ENCODE measurements at places on chromosomes 1 and 21. TPM values are rescaled to one million over a fixed set of nuclear protein-coding genes. Genes with fewer than 3 reads are reported as not detected.
A peak's percentile ranks its signal among the peaks of the same experiment; 100 is the strongest.

The HIVEP3 gene
- total RNA-seq = 7.1 TPM

The OR10J1 gene
- not detected for total RNA-seq

The SPATA1 gene
- total RNA-seq = 3.1 TPM

The S100A1 gene
- 0.30 TPM for total RNA-seq

The SNAP47 gene
- 37.9 TPM for total RNA-seq

- H3K4me3 ChIP-seq = no peak overlapping the region
- H3K27ac ChIP-seq = no peak overlapping the region
- no peaks in the 10 kb centered on the region for H3K4me1 ChIP-seq
- DNase-seq = no peak
Observed at GRCh38 chr1:158930504-158930903, 848 bp upstream of the PYHIN1 start.

GRCh38 chr1:18344755-18345154 is 136.0 kb upstream of the KLHDC7A start:
- no peak overlapping the region for H3K27ac ChIP-seq
- no peak overlapping the region for H3K4me3 ChIP-seq
- H3K36me3 ChIP-seq = no peaks in the 10 kb centered on the region

DNA sequence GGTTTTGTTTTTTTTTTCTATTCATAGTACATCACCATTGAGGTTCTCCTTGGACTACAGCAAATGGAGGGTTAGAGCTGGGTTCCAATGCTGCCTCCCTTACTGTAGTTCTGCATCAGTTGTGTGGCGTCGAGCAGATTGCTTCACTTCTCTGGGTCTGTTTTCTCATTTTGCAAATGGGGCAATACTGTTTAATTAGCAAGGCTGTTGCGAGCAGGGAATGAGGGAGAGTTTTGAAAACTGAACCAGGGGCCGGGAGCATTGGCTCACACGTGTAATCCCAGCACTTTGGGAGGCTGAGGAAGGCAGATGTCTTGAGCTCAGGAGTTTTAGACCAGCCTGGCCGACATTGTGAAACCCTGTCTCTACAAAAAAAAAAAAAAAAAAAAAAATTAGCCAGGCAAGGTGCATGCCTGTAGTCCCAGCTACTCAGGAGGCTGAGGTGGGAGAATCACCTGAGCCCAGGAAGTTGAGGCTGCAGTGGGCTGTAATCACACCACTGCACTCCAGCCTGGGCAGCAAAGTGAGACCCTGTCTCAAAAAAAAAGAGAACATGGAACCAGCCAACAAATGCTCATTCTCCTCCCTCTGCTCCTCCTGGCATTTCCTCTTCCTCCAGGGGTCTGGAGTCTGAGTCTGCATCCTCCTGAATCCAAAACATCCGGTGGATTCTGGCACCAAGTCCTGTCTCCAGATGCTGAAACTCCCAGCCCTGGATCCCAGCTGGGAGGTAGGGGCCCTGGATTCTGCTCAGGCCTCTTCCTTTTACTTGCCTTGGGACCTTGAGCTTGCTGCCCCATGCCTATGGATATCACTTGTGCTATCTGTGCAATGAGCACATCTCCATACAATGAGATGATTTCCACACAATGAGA is 3.7 kb upstream of the PLOD1 start:
- H3K27me3 ChIP-seq = no peaks in the 10 kb centered on the region
- no peaks in the 10 kb centered on the region for H3K36me3 ChIP-seq
- DNase-seq = no peak
- H3K4me1 ChIP-seq = peaks cover 36% of the 10 kb centered on the region
- no peak overlapping the region for H3K4me3 ChIP-seq
- H3K27ac ChIP-seq = peak overlapping the region; percentile 28

DNA sequence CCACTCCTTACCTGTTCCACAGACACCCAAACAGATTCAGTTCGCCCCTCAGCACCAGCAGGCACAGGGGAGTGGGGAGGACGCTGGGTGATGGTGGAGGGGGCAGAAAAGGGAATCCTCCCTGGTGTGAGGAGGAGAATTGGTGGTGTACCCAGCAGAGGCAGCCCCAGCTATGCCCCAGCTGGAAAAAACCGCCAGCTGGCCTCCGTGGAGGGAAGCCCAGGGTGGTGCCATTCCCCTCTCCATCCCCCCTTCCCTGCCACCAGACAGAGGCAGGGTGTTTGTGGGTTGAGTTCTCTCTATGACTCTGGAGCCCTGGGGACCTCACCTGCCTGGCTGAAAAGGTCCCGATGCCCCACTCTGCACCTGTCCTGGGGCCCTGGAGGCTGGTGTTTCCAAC is 27.9 kb downstream of the OPTC start:
- H3K4me3 ChIP-seq = no peak overlapping the region
- no peaks in the 10 kb centered on the region for H3K36me3 ChIP-seq
- H3K27me3 ChIP-seq = no peaks in the 10 kb centered on the region
- no peak overlapping the region for H3K27ac ChIP-seq
- H3K4me1 ChIP-seq = peaks cover 13% of the 10 kb centered on the region

DNA sequence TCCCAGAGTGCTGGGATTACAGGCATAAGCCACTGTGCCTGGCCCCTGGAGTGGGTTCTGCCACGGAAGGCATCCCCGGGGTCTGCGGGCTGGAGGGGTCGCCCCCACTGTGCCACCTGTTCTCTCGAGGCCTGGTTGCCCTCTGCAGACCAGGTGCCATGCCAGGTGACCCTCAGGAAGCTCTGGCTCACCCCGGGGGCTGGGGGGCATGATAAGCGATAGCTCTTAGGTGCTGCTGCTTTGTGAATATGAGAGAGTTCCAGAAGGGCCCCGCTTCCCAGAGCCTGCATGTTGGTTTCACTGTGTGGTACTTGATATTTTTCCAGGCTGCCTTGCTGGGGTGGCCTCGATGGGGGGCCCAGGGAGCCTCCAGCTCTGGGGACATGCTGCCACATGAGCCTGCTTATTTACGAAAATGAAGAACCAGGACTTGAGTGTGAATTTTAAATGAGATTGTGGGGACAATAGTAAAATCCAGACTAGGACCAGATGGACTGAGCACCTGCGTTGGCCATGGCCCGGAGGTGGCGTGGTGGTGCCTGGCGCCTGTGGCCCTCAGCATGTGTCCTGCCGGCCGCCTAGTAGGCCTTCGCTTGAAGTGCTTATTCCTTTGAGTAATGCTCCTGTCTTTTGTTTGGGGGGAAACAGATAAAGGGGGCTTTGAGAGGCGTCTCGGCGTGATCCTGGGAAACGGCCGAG is 7.3 kb downstream of the SKI start:
- DNase-seq = no peak
- H3K4me3 ChIP-seq = no peak overlapping the region
- H3K27me3 ChIP-seq = no peaks in the 10 kb centered on the region
- peaks cover 8% of the 10 kb centered on the region for H3K36me3 ChIP-seq

DNA sequence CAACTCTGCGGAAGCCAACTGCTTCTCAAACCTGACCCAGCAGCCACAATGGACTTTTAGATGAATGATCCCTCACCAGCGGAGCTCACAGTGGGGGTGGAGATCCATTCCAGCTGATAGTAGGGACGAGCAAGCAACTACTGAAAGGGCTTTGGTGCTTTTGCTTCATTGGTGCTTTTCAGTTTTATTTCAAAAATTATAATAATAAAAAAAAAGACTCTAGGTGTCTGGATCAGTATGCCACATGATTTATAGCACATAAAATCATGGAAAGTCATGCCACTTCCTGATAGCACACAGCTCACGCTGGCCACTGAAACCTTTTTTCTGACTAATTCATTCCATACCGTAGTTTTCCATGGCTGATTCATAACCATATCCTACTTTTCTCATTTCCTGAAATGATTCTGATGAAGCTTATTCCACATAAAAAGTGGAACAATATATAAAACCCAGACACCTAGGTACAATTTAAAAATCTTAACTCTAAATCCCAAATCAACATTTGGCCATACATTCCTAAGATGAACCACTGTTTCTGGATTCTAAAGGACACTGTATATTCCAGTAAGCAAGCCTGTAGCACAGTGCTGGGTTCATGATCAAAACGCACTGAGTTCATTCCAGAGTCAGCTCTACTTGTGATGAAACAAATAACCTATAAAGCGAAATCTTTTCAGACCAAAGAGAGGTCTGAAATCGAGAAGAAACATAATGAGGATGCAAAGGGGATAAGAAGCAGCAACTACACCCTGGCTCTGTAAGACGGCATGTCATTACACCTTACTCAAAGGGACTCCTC is 41.3 kb upstream of the KCNE1 start:
- no peak overlapping the region for H3K4me3 ChIP-seq
- no peak overlapping the region for H3K27ac ChIP-seq
- H3K27me3 ChIP-seq = no peaks in the 10 kb centered on the region

- H3K27me3 ChIP-seq = no peaks in the 10 kb centered on the region
- DNase-seq = no peak
- no peak overlapping the region for H3K27ac ChIP-seq
Observed at GRCh38 chr1:55720261-55720660, 505.1 kb upstream of the USP24 start.

- H3K36me3 ChIP-seq = no peaks in the 10 kb centered on the region
- 0 out of 2 replicates have a peak, but pooled peaks cover 7% of the 10 kb centered on the region for H3K27me3 ChIP-seq
- H3K27ac ChIP-seq = no peak overlapping the region
- DNase-seq = no peak
- no peaks in the 10 kb centered on the region for H3K4me1 ChIP-seq
Observed at GRCh38 chr1:222347627-222348026, 200.3 kb downstream of the HHIPL2 start.

DNA sequence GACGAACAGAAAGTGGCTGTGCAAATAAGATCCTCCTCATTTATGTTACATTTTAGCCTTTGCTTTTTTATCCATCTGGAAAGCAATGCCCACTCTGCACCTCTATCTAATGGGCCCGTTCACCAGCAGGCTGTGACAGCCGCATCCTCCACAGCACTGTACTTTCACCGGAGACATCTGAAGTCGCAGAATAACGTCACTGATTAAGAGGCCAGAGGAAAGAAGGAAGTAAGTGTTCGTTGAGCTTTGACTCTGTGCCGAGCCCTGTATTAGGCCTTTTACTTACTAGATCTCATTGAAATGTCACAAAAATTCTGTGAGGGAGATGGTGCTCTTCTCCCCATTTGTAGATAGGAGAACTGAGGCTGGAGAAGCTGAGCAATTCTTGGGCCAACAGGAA is 62.3 kb downstream of the KAZN start:
- H3K27me3 ChIP-seq = peaks cover 18% of the 10 kb centered on the region
- H3K4me1 ChIP-seq = no peaks in the 10 kb centered on the region
- no peak overlapping the region for H3K27ac ChIP-seq
- no peaks in the 10 kb centered on the region for H3K36me3 ChIP-seq

DNA sequence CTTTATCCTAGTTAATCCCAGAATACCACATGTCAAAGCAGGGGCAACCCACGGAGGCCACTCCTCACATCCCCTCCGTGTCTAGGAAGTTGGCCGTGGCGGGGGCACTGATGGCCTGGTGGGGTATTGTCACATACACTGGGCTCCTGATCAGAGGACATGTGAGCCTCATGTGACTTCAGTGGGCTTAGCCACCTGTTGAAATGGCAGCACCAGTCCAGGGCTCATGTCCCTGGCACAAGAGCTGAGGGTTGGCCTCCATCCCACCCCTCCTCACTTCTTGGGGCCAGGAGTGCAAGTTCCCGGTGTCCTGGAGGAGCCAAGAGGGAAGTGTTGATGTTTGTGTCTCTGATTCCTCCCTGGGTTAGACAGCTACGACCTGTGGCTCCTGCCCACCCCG is 313.4 kb downstream of the CAMTA1 start:
- no peak overlapping the region for H3K4me3 ChIP-seq
- H3K4me1 ChIP-seq = no peaks in the 10 kb centered on the region
- DNase-seq = no peak
- H3K27me3 ChIP-seq = peaks cover 66% of the 10 kb centered on the region
- no peaks in the 10 kb centered on the region for H3K36me3 ChIP-seq

GRCh38 chr1:243482141-243483022 is 226.5 kb downstream of the SDCCAG8 start:
- no peaks in the 10 kb centered on the region for H3K36me3 ChIP-seq
- peaks cover 2% of the 10 kb centered on the region for H3K4me1 ChIP-seq
- H3K27ac ChIP-seq = no peak overlapping the region

DNA sequence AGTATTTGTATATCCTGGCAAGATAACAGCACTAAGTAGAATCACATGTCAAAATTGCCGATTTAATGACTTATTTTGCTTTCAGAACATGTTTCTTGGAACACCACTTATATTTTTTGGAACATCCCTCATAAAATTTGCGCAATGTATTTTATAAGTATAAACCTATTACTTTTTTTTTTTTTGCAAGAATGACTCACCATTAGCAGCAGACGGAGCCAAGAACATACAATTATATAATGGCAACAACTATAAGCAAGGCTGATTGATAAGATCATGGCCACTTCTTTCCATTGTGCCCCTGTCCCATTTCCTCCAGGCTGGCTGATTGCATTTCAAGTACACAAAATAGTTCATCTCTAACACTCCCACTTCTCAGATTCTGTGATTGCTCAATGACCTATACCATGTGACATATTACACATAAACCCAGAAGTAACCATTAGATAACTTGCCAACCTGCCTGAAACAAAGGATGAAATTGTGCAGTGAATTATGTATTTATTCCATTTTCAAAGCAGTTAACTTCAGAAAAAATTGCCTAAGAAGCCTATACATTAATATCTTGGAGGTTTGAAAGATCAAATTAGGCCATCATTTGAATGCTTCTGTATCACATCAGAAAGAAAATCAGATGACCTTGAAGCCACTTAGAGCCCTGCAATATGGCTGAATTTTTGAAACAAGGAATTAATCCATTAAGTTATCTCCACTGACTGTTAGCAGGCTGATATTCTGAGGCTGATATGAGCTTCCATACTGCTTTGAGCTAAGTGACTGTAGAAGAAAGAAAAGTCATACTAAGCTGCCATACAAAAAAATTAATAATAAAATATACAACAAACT is 77.8 kb upstream of the PRMT6 start:
- no peak overlapping the region for H3K4me3 ChIP-seq
- no peaks in the 10 kb centered on the region for H3K4me1 ChIP-seq
- no peak for DNase-seq
- H3K36me3 ChIP-seq = no peaks in the 10 kb centered on the region
- H3K27ac ChIP-seq = no peak overlapping the region

DNA sequence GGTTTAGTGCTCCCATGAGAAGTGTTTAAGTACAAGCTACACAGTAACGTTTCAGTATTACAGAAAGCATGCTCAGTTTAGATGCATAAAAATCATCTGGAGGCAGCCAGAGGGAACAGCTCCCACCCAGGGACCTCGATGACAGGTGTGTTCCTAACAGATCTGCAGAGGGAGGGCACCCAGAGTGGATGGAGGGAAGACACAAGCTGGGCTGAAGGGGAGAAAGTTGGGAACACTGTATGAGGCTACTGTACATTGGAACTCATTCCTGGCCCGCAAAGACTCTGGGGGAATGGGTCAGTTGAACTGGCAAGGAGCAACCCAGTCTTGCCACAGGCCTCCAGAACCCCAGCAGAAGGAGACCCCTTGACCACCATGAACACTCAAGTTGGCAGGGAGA is 52.4 kb downstream of the ZP4 start:
- H3K4me1 ChIP-seq = no peaks in the 10 kb centered on the region
- no peak overlapping the region for H3K27ac ChIP-seq
- DNase-seq = no peak
- H3K27me3 ChIP-seq = no peaks in the 10 kb centered on the region

DNA sequence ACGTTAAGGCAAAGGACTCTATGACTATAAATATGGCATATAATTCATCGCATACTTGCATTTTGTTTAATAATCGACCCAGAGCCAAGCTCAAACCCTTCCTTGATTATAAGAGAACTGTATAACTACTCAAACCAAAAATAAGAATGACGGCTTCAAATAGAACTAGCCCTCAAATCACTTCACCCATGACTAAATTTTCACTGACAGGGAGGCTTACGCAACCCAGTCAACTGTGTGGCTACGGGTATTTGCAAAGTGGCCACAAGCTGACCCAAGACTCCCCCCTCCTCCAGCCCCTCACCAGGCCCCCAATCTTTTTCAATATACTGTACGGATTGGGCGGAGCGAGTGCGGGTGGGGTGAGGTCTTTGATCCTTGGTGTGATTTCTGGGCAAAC is 268.3 kb downstream of the ASTN1 start:
- DNase-seq = no peak
- H3K36me3 ChIP-seq = no peaks in the 10 kb centered on the region
- peaks cover 33% of the 10 kb centered on the region for H3K27me3 ChIP-seq
- no peaks in the 10 kb centered on the region for H3K4me1 ChIP-seq
- no peak overlapping the region for H3K4me3 ChIP-seq

Data from HCT116 (cell line).